ENCODE measurements at places on chromosomes 12 and 14.

GRCh38 chr12:34368079-34368478, 345.8 kb downstream of the ALG10 start:
- no peak for DNase-seq

- peak; percentile 53 for DNase-seq
Observed at GRCh38 chr14:102594514-102595175, 2.2 kb downstream of the RCOR1 start.

- DNase-seq, result no peak
Observed at GRCh38 chr12:24996102-24996797, 47.3 kb upstream of the BCAT1 start.

DNA sequence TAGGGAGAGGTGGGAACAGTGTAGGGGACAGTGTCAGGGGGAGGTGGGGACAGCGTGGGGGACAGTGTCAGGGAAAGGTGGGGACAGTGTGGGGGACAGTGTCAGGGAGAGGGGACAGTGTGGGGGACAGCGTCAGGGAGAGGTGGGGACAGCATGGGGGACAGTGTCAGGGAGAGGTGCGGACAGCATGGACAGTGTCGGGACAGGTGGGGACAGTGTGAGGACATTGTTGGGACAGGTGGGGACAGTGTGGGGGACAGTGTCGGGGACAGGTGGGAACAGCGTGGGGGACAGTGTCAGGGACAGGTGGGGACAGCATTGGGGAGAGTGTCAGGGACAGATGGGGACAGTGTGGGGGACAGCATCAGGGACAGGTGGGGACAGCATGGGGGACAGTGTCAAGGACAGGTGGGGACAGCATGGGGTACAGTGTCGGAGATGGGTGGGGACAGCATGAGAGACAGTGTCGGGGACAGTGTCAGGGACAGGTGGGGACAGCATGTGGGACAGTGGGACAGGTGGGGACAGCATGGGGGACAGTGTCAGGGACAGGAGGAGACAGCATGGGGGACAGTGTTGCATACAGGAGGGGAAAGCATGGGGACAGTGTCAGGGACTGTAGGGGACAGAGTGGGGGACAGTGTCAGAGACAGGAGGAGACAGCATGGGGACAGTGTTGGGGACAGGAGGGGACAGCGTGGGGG, 139.0 kb downstream of the TMEM121 start:
- DNase-seq, result no peak

GRCh38 chr14:95340201-95340697, 20.5 kb upstream of the CLMN start:
- DNase-seq, result no peak

- no peak for DNase-seq
Observed at GRCh38 chr12:131434208-131435125, 276.4 kb upstream of the SFSWAP start.

DNA sequence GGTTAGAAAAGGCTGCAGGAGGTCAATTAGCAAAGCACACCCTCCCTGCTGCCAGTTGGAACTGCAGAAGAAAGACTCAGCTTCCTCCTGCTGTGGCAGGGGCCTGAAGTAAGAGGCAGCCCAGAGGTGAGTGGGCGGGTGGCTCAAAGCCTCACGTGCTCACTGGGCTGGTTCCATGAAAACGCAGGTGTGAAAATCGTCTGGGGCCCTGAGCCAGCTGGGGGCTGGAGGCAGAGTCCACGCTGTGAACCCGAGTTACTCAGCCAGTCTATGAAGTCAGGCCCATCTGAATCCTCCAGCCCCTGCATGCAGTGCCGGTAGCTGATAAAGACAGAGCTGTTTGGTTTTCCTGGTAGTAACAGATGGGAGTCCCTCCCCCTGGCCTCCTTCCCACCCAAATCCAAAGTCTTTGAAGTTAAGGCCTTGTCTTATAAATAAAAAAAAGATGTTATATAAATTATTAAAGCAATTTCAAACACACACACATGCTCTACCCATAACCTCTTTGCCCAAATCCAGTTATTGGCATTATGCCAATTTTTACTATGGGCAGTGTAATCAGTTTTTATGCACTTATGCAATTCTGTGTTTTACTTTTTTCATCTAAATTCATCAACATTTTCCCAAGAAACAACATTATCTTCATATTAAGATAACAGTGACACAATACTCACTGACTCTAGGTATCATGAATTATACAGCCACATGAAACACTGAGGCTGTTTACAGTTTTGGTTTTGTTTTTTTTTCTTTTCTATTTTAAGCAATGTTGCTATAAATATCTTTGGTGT, 57.9 kb upstream of the PNMA1 start:
- DNase-seq, result peak; percentile 81
